Breast epithelium (tissue), 4 donors: ENCODE measurements at places on chromosomes 1 and 21. TPM values are rescaled to one million over a fixed set of nuclear protein-coding genes. Genes with fewer than 3 reads are reported as not detected.
A peak's percentile ranks its signal among the peaks of the same experiment; 100 is the strongest.

GRCh38 chr1:23485002-23485332, 988 bp upstream of the ASAP3 start:
- H3K4me1 ChIP-seq: no peaks in the 10 kb centered on the region
- H3K36me3 ChIP-seq: no peaks in the 10 kb centered on the region
- H3K4me3 ChIP-seq: no peak overlapping the region
- DNase-seq: no peak
- H3K27me3 ChIP-seq: no peaks in the 10 kb centered on the region

GRCh38 chr1:3451994-3452865, 2.2 kb upstream of the ARHGEF16 start:
- H3K27me3 ChIP-seq: no peaks in the 10 kb centered on the region
- DNase-seq: no peak
- H3K36me3 ChIP-seq: no peaks in the 10 kb centered on the region

GRCh38 chr1:69982992-69983391, 222.4 kb downstream of the LRRC40 start:
- no peaks in the 10 kb centered on the region for H3K4me1 ChIP-seq
- no peak overlapping the region for H3K4me3 ChIP-seq
- H3K27me3 ChIP-seq: no peaks in the 10 kb centered on the region
- H3K36me3 ChIP-seq: no peaks in the 10 kb centered on the region

GRCh38 chr21:33279330-33279820, 13.2 kb downstream of the IL10RB start:
- DNase-seq: no peak
- H3K27me3 ChIP-seq: no peaks in the 10 kb centered on the region
- H3K4me1 ChIP-seq: no peaks in the 10 kb centered on the region
- no peak overlapping the region for H3K4me3 ChIP-seq
- no peak overlapping the region for H3K27ac ChIP-seq

GRCh38 chr1:94099303-94099702, 21.6 kb downstream of the ABCA4 start:
- peaks cover 22% of the 10 kb centered on the region for H3K4me1 ChIP-seq
- H3K4me3 ChIP-seq: no peak overlapping the region
- DNase-seq: no peak
- no peaks in the 10 kb centered on the region for H3K27me3 ChIP-seq
- H3K27ac ChIP-seq: no peak overlapping the region

GRCh38 chr1:165828669-165829329, 1.4 kb downstream of the UCK2 start:
- no peaks in the 10 kb centered on the region for H3K4me1 ChIP-seq
- no peaks in the 10 kb centered on the region for H3K36me3 ChIP-seq
- peak overlapping the region; percentile 88 for H3K4me3 ChIP-seq
- no peaks in the 10 kb centered on the region for H3K27me3 ChIP-seq
- peak overlapping the region; percentile 88 for H3K27ac ChIP-seq

DNA sequence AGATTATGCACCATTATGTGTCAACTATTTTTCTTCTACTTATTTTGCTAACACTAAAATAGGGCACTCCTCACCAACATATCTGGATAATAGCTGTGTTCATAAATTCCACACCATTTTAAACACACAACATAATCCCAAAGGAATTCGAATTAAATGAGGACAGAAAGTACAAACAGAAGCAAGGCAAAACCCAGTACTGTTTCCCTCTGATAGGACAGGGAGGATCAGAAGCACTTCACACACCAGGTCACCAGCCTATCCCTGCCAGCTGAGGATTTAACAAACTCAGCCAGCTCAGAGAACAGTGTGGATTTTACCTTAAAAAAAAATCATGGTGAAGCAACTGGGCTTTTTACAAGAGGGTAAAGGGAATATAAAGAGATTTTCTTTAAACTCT, 20.0 kb downstream of the CRYZ start:
- no peak overlapping the region for H3K27ac ChIP-seq
- no peak overlapping the region for H3K4me3 ChIP-seq
- no peak for DNase-seq
- no peaks in the 10 kb centered on the region for H3K4me1 ChIP-seq
- H3K36me3 ChIP-seq: peaks cover 11% of the 10 kb centered on the region
- no peaks in the 10 kb centered on the region for H3K27me3 ChIP-seq

GRCh38 chr1:114595602-114596001, 14.2 kb upstream of the BCAS2 start:
- no peak for DNase-seq
- no peaks in the 10 kb centered on the region for H3K4me1 ChIP-seq
- no peaks in the 10 kb centered on the region for H3K27me3 ChIP-seq
- H3K4me3 ChIP-seq: no peak overlapping the region
- H3K36me3 ChIP-seq: no peaks in the 10 kb centered on the region
- no peak overlapping the region for H3K27ac ChIP-seq

DNA sequence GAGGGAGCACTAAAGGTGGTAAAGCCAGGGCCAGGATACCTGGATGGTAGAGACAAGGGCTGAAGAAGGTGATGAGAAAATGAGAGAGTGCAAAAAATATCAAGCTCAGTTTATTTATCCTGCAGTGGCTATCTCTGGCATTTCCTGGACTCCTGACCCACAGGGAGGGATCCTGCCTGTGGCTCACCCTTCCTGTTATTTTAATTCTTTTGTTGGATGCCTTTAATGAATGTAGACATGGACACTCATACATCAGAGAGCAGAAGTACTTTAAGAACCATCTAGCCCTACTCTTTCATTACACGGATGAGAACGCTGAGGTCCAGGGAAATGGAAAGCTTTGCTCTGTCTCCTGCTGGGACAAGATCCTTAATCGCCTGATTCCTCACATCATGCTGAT, 20.6 kb downstream of the JUN start:
- H3K27me3 ChIP-seq: no peaks in the 10 kb centered on the region
- H3K4me1 ChIP-seq: no peaks in the 10 kb centered on the region
- no peaks in the 10 kb centered on the region for H3K36me3 ChIP-seq
- H3K4me3 ChIP-seq: no peak overlapping the region
- no peak for DNase-seq

DNA sequence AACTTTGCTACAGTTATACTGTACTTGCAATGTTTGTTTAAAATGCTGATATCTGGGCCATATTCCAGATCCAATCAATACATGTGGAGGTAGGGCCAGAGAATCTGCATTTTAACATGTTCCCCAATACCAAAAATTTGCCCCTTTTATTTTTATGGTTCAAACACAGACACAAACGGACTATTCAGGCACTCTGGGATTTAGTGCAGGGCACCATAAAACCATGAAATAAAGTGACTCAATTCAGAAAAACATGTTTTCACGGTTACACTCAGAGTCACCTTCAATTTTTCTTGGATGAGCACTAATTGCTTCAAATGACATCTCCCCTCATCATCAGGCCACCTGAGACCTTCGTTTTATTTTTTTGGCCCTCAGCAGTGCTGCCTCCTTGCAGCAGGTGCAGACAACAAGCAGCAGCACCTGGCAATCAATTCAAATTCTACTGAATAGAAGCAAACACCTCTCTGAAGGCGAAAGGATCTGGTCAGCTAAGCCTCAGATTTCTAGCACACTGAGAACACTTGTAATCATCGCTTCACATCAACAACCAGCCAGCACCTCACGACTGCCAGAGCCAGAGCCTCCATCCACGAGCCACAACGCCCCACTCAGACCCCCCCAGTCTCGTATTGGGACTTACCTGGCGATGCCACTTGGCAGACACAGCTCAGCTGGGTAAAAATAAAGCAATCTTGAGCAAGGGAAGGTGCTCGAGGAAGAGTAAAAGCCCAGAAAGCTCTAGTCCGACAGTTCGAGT, 1.1 kb downstream of the ERO1B start:
- peak overlapping the region; percentile 85 for H3K27ac ChIP-seq
- no peaks in the 10 kb centered on the region for H3K27me3 ChIP-seq
- no peaks in the 10 kb centered on the region for H3K4me1 ChIP-seq
- peak overlapping the region; percentile 76 for H3K4me3 ChIP-seq

- H3K36me3 ChIP-seq: no peaks in the 10 kb centered on the region
- H3K4me3 ChIP-seq: no peak overlapping the region
- no peaks in the 10 kb centered on the region for H3K27me3 ChIP-seq
- peaks cover 5% of the 10 kb centered on the region for H3K4me1 ChIP-seq
- no peak for DNase-seq
Observed at GRCh38 chr1:226642421-226642820, 93.9 kb downstream of the STUM start.

- no peaks in the 10 kb centered on the region for H3K27me3 ChIP-seq
- H3K27ac ChIP-seq: no peak overlapping the region
- peaks cover 6% of the 10 kb centered on the region for H3K4me1 ChIP-seq
- no peaks in the 10 kb centered on the region for H3K36me3 ChIP-seq
- DNase-seq: no peak
Observed at GRCh38 chr1:23021834-23022233, 2.6 kb downstream of the KDM1A start.

- H3K27me3 ChIP-seq: no peaks in the 10 kb centered on the region
- DNase-seq: no peak
- H3K4me3 ChIP-seq: no peak overlapping the region
- H3K36me3 ChIP-seq: no peaks in the 10 kb centered on the region
- no peaks in the 10 kb centered on the region for H3K4me1 ChIP-seq
Observed at GRCh38 chr21:29501451-29501850, 202.7 kb downstream of the BACH1 start.

GRCh38 chr1:226029093-226029496, 30.0 kb upstream of the SDE2 start:
- H3K4me1 ChIP-seq: no peaks in the 10 kb centered on the region
- H3K27ac ChIP-seq: no peak overlapping the region
- H3K36me3 ChIP-seq: no peaks in the 10 kb centered on the region
- H3K27me3 ChIP-seq: no peaks in the 10 kb centered on the region
- H3K4me3 ChIP-seq: no peak overlapping the region
- DNase-seq: no peak

GRCh38 chr1:47328992-47329391, 4.6 kb upstream of the CMPK1 start:
- H3K27me3 ChIP-seq: no peaks in the 10 kb centered on the region
- H3K27ac ChIP-seq: peak overlapping the region; percentile 41
- H3K36me3 ChIP-seq: no peaks in the 10 kb centered on the region
- no peak overlapping the region for H3K4me3 ChIP-seq

DNA sequence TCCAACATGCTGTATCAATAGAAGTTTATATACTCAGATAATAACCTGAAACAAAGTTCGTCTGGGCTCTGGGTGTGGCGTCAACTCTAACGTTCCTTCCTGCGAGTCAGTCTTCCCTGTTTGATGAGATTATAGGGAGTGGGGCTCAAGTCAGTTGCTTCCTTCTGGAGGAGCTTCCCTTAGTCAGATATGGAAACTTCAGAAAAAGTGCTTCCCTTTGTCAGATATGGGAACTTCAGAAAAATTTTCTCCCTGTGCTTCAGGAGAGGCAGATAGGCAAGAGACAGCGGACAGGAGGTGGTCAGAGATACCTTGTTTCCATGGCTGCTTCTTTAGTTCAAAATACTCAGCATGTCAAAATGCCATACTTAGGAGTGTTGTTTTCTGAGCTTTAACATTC, 51.1 kb upstream of the PRDX6 start:
- H3K4me3 ChIP-seq: no peak overlapping the region
- DNase-seq: no peak
- H3K36me3 ChIP-seq: no peaks in the 10 kb centered on the region

GRCh38 chr1:118335331-118335732, 150.3 kb upstream of the SPAG17 start:
- H3K27ac ChIP-seq: no peak overlapping the region
- no peak overlapping the region for H3K4me3 ChIP-seq
- DNase-seq: no peak
- H3K36me3 ChIP-seq: no peaks in the 10 kb centered on the region
- H3K4me1 ChIP-seq: no peaks in the 10 kb centered on the region

- H3K27ac ChIP-seq: no peak overlapping the region
- no peak for DNase-seq
- no peaks in the 10 kb centered on the region for H3K4me1 ChIP-seq
- H3K27me3 ChIP-seq: no peaks in the 10 kb centered on the region
- no peak overlapping the region for H3K4me3 ChIP-seq
Observed at GRCh38 chr1:62391369-62391971, 45.4 kb upstream of the USP1 start.

DNA sequence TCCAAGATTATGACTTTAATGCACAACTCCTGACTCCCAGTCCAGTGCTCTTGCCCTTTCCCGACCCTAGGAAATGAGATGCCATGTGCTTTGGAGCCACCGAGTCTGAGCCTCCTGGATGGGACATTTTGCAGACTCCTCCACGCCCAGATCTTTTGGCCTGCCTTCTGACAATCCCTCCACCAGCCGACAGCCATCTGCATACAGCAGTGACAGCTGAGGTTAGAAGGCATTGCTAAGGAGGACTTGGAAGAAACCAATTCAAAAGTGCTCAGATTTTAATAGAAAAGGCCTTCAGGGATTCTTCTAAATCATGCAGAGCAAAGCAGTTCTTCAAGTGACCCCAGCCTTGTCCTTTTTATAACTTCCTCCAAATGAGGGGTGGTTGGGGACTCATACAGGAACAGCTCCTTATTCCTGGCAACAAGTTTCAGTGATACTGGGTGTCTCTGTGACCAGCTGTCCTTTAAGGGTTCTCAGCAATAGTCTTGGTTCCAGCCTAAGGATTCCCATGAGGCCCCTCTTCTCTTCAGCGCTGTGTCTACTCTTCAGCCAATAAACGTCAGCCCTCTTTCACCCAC, 369.3 kb downstream of the PBX1 start:
- no peak overlapping the region for H3K27ac ChIP-seq
- H3K27me3 ChIP-seq: no peaks in the 10 kb centered on the region
- no peaks in the 10 kb centered on the region for H3K36me3 ChIP-seq

DNA sequence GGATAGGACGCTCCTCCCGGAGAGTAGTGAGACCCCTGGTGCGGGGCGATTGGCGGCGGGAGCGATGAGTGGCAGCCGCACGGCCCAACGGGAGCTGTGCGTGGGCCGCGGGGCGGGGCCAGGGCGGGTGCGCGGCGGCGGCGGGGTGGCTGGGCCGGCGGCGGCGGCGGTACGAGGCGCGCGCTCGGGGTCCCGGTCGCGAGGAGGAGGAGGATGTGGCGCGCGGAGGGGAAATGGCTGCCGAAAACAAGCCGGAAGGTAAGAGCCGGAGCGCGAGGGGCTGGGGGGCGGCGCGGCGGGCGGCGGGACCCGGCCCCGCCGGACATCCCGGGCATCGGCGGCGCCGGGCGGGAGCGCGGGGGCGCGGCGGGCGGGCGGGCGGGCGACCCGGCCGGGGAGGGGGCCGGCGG, at the start of gene CAMTA1:
CAMTA1 (plus strand) TSS at position 137 of the 410 bp plus-strand sequence; CDS start at position 214, 77 bp downstream.
- no peaks in the 10 kb centered on the region for H3K27me3 ChIP-seq
- H3K4me1 ChIP-seq: peaks cover 6% of the 10 kb centered on the region

- H3K4me3 ChIP-seq: no peak overlapping the region
- no peaks in the 10 kb centered on the region for H3K27me3 ChIP-seq
- H3K4me1 ChIP-seq: no peaks in the 10 kb centered on the region
- no peak for DNase-seq
- no peak overlapping the region for H3K27ac ChIP-seq
Observed at GRCh38 chr1:236560213-236560771, 36.5 kb downstream of the LGALS8 start.

The SPRR5 gene
- total RNA-seq: not detected

The C1QC gene
- total RNA-seq: 113 TPM

The SH2D1B gene
- not detected for total RNA-seq

The RIPPLY3 gene
- 0.44 TPM for total RNA-seq

The INSRR gene
- total RNA-seq: not detected

The NPPA gene
- total RNA-seq: not detected

The C1orf226 gene
- total RNA-seq: 4.2 TPM

The RXFP4 gene
- not detected for total RNA-seq

The RGSL1 gene
- not detected for total RNA-seq

The HSD3B2 gene
- total RNA-seq: not detected
